Transverse colon (tissue), 4 donors: ENCODE measurements at places on chromosomes 12 and 14.

DNA sequence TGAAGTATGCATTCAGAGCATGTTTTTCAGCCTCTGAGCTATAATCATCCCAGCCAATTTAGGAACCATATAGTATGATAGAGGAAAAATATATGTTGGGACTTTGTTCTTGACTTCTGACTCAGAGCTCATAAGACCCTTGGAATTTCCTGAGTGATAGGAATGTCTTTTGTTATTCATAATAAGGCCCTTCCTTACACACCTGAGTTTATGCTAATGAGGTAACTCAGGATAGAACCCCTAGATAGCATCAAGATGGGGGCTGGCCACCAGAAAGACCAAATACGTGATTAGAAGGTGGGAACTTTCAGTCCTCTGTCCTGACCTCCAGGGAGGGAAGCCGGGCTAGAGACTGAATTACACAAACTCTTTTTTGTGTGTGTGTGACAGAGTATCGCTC, 32.4 kb upstream of the PLEK2 start:
- DNase-seq = no peak

DNA sequence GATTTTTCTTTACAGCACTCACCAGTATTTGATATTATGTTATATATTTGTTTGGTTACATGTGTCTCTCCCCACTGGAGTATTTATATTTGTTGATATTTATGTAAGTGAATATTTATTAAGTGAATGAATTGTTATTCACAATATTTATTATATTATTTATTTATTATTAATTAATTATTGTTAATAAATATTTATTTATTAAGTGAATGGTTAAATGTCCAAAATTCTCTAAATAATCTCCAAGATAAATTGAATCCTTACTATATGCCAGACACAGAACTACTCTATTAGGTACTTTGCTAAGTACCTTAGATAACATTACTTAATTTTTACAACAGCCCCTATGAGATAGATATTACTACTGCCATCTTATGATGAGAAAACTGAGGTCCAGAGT, 10.2 kb upstream of the CRY1 start:
- no peak for DNase-seq

DNA sequence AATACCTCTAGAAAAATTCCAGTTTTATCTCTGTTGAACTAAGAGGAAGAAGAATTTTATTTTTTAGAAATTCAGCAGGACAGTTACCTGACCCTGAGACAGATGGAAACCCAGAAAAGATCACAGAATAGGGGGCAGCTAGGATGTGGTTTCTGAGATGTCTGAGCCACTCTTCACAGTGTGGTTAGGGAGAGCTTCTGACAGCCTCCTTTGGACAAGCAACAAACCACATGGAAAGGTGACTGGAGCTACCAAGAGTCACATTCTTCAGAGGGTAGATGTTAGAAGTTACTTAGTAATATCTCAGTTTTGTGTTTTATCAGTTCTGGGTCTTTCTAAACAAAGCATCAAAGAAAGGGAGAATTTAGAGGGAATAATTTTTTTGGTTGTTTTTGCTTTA, 117.3 kb upstream of the NAP1L1 start:
- DNase-seq = no peak

GRCh38 chr12:108905725-108906124, 25.8 kb downstream of the DAO start:
- DNase-seq = no peak

- DNase-seq = no peak
Observed at GRCh38 chr14:32648434-32648833, 290.2 kb upstream of the NPAS3 start.

GRCh38 chr14:21057803-21058675, at the start of gene RNASE8:
TSS of gene RNASE8 (plus strand) at chr14:21057822. CDS start at chr14:21057893, 71 bp downstream.
- DNase-seq = no peak

GRCh38 chr12:30870491-30871265, 55.9 kb upstream of the TSPAN11 start:
- DNase-seq = no peak

DNA sequence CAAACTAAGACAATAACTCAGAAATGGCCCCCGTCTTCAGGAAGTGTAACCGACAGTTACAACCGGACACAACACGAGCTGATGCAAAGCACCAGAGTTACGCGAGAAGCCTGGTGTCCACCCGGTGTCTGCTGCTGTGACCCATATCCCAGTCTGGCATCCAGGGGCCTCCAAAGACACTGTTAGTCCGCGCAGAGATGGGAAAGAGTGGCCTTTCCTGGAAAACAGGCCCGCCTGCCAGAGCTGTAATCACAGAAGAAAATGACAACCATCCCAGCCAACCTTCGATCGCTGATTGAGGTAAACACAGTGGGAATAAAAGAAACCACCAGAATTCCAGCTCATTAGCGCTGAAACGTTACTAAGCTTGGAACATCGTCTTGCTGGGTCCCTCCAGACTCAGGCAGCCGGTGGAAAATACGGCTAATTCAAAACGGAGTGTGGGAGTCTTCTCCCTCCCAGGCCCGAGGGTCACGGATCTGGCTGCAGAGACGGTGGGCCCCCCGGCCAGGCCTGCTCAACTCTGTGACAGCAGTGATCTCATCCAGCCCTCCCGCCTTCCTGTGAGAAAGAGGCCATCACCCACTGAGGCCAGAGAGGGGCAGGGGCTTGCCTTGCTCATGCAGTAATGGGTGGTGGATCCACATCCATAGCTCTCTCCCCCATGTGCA, 273.9 kb upstream of the RTL1 start:
- no peak for DNase-seq

GRCh38 chr14:35532783-35533356, 1.1 kb upstream of the INSM2 start:
- no peak for DNase-seq

- no peak for DNase-seq
Observed at GRCh38 chr12:62686938-62687337, 220.3 kb downstream of the MON2 start.

- no peak for DNase-seq
Observed at GRCh38 chr14:75543253-75543652, 21.0 kb downstream of the BATF start.

DNA sequence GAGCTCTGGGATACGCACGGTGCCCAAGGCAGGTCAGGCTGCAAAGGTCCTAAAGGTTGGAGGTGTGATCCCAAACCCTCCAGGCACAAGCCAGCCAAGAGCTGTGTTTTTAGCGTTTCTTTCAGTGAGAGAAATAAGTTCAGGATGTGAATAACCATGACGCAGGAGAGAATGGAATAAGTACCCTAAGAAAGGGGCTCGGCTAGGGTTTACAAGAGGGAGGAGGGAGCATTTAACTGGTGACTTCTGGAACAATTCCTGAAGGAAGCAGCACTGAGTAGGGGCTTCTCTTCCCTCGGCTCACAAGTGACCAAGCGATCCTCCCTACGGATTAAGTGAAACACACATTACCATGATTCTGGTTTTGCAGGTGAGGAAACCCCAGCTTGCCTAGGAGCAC, 29.4 kb downstream of the SSH1 start:
- no peak for DNase-seq

- peak; percentile 41 for DNase-seq
Observed at GRCh38 chr14:37585101-37585511, 9.9 kb downstream of the FOXA1 start.

DNA sequence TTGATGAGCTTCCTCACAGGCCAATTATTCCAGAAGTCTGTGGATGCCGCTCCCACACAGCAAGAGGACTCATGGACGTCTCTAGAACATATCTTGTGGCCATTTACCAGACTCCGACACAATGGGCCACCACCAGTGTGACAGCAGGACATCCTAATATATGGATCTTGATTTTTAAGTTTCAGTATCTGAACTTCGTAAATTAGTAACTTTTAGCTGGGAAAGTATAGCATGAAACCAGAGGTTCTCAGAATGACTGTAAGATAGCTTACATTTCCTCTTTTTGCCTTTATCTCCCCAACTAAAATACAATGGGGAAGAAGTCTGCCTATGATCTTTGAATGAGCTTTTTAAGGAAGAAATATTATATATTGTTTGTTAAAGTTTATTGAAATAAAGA, 87.0 kb downstream of the DNAI7 start:
- DNase-seq = no peak

- DNase-seq = no peak
Observed at GRCh38 chr14:59830338-59830734, 40.2 kb downstream of the RTN1 start.

GRCh38 chr14:24157331-24157730, 3.7 kb upstream of the IRF9 start:
- DNase-seq = no peak

GRCh38 chr12:18296201-18296908, 35.0 kb downstream of the PIK3C2G start:
- DNase-seq = no peak

GRCh38 chr14:64174922-64175782, 119.0 kb downstream of the ESR2 start:
- DNase-seq = no peak

- no peak for DNase-seq
Observed at GRCh38 chr14:77061630-77062257, 33.2 kb upstream of the IRF2BPL start.

- peak; percentile 87 for DNase-seq
Observed at GRCh38 chr12:124392667-124393413, 97.9 kb downstream of the RFLNA start.

DNA sequence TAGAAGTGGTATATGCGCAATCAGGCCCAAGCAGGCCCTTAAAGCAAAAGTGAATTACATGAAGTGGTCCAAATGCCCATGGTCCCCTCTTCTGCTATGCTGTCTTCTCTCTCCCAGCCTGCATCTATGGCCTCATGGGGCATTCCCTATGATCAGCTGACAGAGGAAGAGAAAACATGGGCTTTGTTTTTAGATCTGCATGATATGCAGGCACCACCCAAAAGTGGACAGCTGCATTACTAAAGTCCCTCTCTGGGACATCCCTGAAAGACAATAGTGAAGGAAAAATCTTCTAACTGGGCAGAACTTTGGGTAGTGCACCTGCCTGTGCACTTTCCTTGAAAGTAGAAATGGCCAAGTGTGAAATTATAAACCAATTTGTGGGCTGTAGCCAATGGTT, 145.2 kb upstream of the ARID2 start:
- DNase-seq = no peak

DNA sequence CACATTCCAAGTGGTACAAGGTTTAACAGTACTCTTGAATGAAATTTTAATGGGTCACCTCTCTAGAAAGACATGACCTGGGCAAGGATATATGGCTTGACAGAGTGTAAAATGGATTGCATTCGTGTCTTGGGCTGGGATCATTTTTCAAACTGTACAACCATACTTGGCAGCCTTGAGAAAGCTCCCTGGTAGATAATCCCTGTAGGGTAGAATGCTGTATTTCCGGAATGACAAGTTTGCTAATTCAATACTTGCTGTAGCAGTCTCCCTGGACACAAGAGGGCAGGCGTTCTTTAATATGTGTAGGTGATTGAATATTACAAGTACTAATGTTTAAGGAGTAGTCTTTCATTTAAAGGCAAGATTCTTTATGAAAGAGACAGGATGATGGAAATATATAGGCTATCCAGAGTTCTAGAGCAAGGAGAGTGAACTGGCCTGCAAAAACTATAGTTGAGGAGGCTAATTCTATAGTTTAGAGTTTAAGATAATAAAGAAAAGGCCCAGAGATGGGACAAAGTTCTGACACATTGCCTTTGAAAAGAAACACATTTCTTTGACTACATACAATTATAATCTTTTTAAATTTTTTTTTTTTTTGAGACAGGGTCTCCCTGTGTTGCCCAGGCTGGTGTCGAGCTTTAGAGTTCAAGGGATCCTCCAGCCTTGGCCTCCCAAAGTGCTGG, 53.4 kb downstream of the PLBD1 start:
- DNase-seq = peak; percentile 65

GRCh38 chr12:62792236-62792870, 142.6 kb downstream of the PPM1H start:
- no peak for DNase-seq

- DNase-seq = peak; percentile 48
Observed at GRCh38 chr12:130031571-130032189, 127.9 kb upstream of the TMEM132D start.

DNA sequence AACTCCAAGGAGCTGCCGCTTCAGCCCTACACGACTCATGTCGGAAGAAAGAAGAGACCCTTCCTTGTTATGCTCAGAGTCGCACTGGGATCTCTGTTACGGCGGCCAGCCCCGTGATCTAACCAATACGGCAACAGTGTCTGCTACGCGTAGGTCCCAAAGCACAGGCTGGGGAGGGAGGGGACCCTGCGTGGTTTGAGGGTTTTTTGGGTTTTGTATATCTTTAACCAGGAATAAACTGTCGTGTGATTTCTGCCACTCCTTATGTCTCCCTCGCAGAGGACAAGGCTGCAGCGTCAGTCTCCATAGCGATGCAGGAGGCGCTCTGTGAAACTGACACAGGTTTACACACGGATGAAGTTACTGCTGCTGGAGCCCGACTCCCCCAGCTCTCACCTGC, 60.0 kb upstream of the DIO3 start:
- DNase-seq = no peak

DNA sequence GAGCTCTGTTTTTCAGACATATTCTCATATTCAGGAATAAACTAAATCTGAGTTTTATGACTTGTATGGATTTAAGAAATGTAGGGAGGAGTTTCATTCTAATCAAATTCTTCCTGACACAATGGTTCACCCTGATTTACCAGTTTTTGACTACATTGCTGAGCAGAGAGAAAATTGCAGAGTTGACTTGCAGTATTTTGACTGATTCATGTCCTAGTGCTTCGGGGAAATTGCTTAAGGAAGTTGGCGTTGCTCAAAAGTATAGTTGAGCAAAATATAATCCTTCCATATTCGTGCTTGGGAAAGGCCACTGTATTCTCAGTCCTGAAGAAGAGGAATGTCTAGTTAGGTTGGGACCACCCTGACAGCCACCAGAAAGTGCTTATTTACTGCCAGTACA, 1.3 kb upstream of the TWF1 start:
- DNase-seq = no peak

GRCh38 chr12:67161322-67161918, 107.7 kb upstream of the CAND1 start:
- DNase-seq = peak; percentile 39

- no peak for DNase-seq
Observed at GRCh38 chr12:64894827-64895475, 70.5 kb downstream of the TBC1D30 start.

DNA sequence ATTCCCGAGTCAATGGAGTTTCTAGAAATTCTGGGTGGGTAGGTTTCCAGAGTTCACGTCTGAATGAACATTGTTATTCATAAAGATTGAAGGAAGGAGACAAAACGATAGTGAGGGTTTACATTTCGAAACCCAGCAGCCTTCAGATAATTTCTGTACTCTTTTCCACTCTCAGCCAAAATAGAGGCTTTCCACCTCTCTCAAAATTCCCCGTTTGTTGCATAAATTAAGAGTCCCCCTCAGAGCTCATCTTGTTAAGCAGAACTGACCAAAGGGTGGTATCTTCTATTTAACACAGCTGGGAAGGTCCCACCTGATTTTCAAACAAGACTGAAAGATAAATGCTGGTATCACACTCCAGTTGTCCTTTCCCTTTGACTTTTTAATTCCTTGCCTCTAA, 21.5 kb upstream of the YARS2 start:
- DNase-seq = no peak

GRCh38 chr12:53187145-53187899, 6.6 kb upstream of the CSAD start:
- DNase-seq = no peak

- DNase-seq = no peak
Observed at GRCh38 chr12:42804928-42805327, 215.4 kb upstream of the PRICKLE1 start.

- no peak for DNase-seq
Observed at GRCh38 chr14:31411218-31411727, 9.1 kb downstream of the HEATR5A start.
